ENCODE measurements at places on chromosomes 1 and 21.
A peak's percentile ranks its signal among the peaks of the same experiment; 100 is the strongest.

GRCh38 chr1:220957233-220957605, 78.0 kb downstream of the HLX start:
- peak; percentile 63 for DNase-seq

- DNase-seq, result no peak
Measured at GRCh38 chr1:47187231-47187925, 2.5 kb downstream of the PDZK1IP1 start.

DNA sequence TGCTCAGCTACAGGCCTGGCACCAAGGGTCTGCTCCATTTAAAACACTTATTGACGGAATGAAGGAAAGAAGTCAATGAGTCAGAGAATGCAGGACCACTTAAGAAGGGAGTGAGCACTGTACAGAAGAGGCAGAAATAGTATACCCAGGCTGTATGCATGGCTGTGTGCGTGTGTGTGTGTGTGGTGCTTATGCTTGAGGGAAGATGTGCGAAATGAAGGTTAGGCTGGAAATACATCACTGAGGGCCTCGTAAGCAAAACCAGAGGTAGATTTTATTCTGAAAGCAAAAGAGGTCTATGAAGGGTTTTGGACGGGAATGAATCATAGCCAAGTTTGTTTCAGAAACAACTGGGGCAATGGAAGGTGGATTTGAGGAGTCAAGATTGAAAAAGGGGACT, 9.7 kb upstream of the ADGRB2 start:
- no peak for DNase-seq

GRCh38 chr1:184900507-184900906, 73.8 kb downstream of the NIBAN1 start:
- DNase-seq, result no peak

DNA sequence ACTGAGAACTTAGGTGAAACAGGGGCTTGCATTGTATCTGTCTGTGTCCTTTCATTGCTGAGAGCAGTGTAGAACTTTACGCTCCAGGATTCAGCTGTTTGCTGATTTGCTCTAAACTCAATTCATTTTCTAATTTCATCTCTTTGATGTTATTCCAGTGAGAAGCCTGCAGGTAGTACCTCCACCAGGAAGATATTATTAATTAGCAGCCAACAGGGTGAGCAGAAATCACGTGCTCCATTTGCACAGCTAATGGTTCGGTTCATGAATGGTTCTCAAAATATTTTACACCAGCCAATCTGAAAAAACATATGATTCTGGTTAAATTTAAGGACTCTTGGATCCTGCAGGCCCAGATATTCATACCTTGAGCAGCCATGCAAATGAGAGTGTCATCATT, 52.1 kb downstream of the SUSD4 start:
- no peak for DNase-seq

GRCh38 chr21:44427241-44428120, 27.8 kb upstream of the LRRC3 start:
- DNase-seq, result no peak

GRCh38 chr1:153869486-153869885, 53.3 kb downstream of the GATAD2B start:
- no peak for DNase-seq

DNA sequence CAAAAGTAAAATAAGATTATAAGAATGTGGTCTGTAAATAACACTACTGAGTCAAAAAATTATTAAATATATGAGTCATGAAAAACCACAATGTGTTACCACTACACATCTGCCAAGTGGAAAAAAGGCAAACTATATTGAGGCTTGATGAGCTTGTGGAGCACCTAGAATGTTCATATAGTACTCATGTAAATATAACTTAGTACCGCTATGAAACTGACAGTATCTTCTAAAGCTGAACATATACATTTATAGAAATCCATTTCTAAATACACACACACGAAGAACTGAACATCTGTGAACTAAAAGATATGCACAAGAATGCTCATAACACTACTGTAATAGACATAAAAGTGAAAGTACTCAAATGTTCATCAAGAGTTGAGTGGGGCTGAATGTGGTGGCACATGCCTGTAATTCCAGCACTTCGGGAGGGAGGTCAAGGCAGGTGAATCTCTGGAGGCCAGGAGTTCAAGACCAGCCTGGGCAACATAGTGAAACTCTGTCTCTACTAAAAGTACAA, 18.5 kb upstream of the GBP3 start:
- no peak for DNase-seq

DNA sequence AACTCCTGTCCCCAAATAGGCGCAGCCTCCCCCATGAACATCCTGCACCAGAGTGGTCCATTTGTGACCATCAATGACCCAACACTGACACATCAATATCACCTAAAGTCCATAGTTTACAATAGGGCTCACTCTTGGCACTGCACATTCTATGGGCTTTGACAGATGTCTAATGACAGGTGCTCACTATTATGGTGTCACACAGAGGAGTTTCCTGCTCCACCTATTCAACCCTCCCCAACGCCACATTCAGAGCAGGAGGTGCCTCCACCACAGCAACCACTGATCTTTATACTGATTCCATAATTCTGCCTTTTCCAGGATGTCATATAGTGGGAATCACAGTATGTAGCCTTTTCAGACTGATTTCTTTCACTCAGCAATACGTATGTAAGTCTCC, 24.2 kb downstream of the GNG4 start:
- DNase-seq, result no peak

DNA sequence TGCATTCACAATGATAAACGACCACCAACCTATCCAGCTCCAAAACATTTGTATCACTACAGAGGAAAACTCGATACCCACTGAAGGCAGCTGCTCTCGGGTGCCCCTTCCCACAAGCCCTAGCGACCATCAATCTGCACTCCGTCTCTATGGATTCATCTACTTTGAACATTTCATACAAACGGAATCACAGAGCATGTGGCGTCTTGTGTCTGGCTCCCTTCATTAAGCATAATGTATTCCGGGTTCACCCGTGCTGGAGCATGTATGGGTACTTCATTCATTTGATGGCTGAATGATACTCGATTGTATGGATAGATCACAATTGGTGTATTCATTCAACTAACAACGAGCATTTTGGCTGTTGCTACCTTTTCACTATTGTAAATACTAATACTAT, 340.2 kb downstream of the SMYD3 start:
- no peak for DNase-seq

GRCh38 chr1:17632106-17632505, 92.6 kb downstream of the ARHGEF10L start:
- DNase-seq, result no peak

DNA sequence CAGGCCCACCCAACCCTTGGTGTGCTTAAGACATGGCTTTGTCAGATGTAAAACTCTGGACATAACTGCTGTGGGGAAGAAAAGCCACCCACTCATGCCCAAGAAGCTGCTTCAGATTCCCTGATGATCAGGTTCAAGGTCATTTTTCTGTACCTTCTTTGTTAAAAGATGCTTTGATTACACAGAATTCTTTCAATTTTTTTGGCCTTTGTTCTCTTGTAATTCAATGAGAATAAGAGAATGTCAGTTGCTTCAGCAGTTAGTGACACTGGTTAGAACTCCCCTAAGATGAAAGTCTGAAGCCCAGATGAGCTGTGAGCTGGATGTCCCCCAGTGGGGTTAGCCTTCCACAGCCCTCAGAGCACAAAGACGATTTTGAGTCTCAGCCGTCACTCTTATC, 152.7 kb downstream of the CHRM3 start:
- no peak for DNase-seq

DNA sequence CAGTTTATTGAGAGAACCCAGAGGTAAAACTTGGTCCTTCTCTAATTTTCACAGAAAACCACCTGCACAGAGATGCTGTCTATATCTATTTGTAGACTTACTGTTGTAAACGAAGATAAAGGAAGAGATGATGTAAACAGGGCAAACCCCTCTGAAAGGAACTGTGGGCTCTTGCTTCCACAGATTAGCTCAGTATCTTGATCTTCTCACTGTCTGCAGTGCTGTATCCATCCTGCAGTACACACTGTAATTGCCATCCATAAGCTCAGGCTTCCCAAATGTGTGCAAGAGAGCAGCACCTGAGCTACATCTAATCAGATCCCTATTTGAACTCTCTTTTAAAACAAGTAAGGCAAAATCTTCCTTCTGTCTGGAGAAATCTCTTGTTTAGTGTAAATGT, 16.6 kb upstream of the RWDD3 start:
- no peak for DNase-seq

DNA sequence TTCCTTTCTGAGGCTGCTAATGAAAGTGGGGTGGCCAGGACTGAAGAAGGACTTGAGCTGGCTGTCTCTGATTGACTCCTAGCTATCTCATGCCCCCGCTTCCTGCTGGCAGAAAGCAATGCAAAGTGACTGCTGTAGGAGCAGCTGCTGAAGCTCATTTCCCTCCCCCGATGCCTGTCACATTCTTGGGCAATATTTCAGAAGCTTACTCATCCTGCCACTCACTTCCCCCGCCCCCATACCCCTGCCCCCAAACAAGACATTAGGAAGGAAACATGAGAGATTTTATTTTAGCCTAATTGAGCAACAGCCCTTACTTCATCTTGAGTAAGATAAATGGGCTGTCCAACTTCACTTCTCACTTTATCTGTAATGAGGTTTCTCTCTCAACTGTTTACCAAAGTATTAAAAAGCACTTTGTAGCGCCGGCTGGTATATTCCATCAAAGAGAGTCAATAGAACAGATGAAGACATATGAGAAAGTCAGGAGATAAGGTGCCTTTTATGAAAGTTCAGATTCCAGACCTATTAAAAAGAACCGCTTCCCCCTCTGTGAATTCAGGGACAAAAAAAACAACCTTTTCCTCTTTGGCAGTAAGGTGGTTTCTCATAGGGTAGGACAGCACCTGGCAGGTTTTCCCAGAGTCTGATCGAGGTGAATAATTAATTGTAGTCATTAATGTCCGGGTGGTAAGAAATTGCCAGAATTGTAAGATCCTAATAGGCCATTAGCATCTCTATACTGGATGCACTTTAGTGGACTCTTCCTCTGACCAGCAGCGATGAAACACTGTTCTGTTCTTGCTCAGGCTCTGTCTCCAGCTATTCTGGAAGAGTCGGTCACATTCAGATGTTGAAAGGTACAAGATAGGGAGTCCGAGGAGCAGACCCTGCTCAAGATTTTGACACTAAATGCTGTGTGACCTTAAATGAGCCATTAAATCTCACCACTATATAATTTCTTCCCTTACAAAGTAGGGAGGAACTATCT, 70.2 kb downstream of the SH3GLB1 start:
- DNase-seq, result peak; percentile 84

- DNase-seq, result no peak
Measured at GRCh38 chr1:205985330-205986005, 17.7 kb downstream of the RAB7B start.

GRCh38 chr1:167487614-167488013, 30.7 kb downstream of the CD247 start:
- no peak for DNase-seq

DNA sequence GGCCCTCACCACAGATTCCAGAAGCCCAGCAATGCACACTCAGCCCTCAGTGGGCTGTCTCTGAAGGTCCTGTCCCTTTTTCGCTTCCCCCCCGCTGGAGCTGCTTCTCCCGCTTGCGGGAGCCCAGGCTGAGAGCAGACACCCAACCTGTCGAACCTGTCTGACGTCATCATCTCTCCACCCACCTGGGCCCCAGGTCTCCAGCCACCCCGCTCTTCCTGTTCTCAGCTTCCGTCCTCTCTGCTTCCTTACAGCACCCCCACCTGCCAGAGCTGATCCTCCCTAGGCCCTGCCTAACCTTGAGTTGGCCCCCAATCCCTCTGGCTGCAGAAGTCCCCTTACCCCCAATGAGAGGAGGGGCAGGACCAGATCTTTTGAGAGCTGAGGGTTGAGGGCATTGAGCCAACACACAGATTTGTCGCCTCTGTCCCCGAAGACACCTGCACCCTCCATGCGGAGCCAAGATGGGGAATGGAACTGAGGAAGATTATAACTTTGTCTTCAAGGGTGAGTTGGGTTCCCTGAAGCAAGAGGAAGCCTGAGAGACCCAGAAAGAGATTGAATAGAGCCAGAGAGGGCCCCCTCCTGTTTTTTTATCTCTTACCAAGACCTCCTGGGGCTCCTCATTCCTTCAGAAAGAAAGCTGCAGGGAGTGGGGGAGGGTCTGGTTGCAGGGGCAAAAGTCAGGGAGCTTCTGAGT, at the start of gene RAB25:
TSS of gene RAB25 (plus strand) at position 224 of the 700 bp plus-strand sequence. CDS start at position 465, 241 bp downstream.
- DNase-seq, result no peak

DNA sequence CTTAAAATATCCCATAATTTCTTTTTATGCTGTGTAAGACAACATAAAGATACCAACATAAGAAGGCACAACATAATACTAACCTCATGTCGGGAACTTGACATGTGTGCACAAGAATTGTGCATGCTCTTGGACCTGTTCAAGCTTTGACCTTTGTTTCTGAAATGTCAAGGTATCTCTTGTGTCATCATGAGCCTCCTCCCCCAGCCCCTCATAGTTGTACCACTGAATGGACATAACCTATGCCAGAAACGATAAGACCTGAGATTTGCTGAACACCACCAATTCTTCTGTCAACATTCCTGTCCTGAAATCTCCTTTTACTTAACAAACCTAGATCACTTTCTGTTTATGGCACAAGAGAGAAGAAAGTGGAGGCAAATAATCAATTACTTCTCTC, 29.4 kb upstream of the PROX1 start:
- DNase-seq, result no peak

- peak; percentile 69 for DNase-seq
Measured at GRCh38 chr1:31182352-31182751, 57.3 kb downstream of the NKAIN1 start.

DNA sequence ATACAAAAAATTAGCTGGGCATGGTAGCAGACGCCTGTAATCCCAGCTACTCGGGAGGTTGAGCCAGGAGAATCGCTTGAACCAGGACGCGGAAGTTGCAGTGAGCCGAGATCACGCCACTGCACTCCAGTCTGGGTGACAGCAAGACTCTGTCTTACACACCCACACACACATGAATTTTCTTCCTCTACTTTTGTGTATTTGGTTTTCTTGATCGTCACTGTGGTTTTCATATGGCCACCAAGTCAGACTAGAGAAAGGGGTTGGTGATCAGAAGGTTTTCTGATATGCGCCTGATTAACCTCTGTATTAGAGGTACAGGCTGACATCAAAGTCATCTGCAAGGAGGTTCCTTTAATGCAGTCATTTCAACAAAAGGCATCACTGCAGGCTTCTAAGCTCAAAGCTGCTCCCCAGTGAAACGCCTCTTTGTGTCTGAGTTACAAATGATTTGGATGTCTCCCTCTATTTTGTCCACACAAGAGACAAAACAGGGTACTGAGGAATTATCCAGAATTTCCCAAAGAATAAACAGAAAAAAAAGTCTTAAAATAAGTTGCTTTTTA, 11.1 kb downstream of the SH2D1B start:
- DNase-seq, result no peak
